GM12891 (cell line): ENCODE measurements at places on chromosomes 4 and X.

DNA sequence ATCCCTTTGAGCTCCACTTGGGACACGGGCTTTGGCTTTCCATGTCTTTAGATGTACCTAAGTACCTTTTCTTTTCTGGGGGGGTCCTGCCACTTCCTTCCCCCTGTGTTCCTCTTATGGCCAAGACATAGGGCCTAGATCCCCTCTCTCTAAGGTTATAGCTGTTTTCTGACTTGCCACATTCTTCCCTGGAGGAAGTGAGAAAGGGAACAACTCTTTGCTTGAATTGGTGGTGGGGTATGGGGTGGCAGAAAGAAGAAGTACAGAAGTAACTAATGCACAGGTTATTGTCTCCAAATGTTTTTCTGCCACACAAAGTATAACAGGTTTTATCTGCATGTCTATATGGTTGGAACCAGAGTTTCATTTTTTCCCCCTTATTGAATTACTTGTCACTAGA is 29.7 kb upstream of the DIPK2B start:
- no peak for DNase-seq

DNA sequence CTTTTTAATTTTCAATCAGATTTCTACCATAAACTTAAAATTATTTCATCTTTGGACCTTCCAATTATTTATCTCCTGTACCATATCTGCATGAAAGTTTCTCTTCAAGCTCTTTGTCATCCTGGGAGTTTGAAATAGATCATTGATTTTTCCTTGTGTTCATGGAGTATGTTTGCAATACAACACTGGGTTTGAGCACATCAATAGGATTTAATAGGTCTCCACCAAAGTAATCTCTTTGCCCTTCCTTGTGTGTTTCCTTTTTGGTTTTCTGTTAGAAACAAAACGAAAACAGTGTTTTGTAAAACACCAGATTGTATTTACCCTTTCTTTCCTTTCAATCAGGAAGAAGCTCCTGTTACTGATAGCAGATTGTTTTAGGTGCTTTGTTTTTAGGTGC is 11.9 kb downstream of the FMR1 start:
- no peak for DNase-seq

- no peak for DNase-seq
Measured at GRCh38 chr4:83149865-83150652, 35.5 kb upstream of the PLAC8 start.

DNA sequence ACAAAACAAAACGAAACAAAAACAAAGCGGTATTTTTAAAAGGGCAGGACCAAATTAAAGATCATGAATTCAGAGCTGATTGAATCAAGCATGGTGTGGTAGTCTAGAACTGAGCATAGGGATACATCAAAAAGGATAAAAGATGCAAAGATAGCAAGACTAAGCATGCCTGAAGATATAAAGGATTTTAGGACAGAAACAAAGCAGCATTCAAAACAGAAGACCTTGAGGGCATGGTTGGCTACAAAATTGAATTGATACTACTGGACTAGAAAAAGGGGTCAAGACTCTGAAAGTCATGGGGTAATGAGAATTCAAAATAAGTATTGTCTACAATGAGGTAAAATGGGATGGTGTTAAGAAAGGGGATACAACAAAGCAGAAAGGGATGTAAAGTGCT is 41.6 kb downstream of the RAB33A start:
- DNase-seq, result no peak

GRCh38 chr4:108352664-108353308 is 184.1 kb upstream of the LEF1 start:
- no peak for DNase-seq

GRCh38 chr4:2006956-2007653 is 1.7 kb downstream of the NELFA start:
- no peak for DNase-seq

GRCh38 chr4:81757691-81758090 is 286.0 kb upstream of the RASGEF1B start:
- DNase-seq, result no peak

DNA sequence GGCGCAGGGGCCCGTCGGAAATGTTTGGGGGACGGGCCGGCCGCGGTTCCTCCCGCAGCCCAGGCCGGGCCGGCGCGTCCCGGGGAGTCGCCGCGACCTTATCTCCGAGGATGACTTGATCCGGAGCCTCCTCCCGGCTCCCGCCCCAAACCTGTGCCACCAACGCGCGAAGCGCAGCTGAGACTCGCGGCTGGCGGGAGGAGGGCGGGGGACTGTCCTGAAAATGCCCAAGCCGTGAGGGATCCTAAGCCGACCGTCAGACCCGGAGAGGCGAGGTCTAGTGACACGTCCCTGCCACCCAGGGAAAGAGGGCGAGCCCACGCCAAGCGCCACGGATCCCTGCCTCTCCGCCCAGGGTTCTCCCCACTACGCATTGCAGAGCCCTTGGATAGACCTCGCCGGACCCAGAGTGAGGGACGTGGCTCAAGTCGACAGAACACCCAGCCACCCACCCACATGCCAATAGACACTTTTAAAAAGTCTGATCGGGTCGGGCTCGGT is 26.9 kb downstream of the UTP14A start:
- no peak for DNase-seq

- no peak for DNase-seq
Measured at GRCh38 chrX:136255541-136255940, 4.3 kb upstream of the MAP7D3 start.

- DNase-seq, result no peak
Measured at GRCh38 chr4:118740869-118741268, 55.7 kb downstream of the METTL14 start.

DNA sequence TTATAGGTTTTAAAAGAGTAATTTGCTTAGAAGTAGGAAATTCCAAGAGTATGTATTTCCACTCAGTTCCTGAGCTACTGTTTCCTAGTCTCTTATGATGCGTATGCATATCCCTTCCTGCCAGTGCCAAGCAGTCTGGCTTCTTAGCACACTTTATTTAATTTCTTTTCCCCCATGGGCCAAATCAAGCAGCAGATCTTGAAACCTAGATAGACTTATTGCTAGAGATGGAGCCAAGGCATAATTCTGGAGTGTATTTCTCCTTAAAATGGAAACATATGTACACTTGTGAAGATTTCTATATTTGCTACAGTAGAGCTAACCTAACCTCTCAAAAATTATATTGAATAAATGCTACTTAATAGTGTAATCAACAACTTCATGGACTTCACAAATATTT is 2337.6 kb downstream of the PCDH7 start:
- no peak for DNase-seq

DNA sequence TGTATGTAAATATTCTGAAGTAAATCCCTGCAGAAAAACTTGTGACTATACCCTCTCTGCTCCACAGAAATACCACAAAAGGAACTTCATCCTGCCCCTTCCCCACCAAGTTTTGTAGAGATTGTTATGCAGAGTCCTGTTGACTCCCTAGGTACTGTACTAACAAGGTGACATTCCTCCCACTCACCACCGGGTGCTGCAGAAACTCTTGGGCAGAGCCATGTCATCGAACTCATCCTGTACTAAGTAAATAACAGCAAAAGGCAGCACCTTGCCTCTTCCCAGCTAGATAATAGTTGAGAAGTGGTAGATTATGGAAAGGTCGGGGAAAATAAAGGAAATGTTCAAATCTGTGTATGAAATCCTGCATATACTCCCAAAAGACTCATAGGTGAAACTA is 233.3 kb downstream of the STPG2 start:
- DNase-seq, result no peak

GRCh38 chr4:6109842-6110560 is 90.3 kb downstream of the JAKMIP1 start:
- no peak for DNase-seq

GRCh38 chr4:164779811-164780216 is 25.9 kb downstream of the SMIM31 start:
- DNase-seq, result peak; percentile 13

DNA sequence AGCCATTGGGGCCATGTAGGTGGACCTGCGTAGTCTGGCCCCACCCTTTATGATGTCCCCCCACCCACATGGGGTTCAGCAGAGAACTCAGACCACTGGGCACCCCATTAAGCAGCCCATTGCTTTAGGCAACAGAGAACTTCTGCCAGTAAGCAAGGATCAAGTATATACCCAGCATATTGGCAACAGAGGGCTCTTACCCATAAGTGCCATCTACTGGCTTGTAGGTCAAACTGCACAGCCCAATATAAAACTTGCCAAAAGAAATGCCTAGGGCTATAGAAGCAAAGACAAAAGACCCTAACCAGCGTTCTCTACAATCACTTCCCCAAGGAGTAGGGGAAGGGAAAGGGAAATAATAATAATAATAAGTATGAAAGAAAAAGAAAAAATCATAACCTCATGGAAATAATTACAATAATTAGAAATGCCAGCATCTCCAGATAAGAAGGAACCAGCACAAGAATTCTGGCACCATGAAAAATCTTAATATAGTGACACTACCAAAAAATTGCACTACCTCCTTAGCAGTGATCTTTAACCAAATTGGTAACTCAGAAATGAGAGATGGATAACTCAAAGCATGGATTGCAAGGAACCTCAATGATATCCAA is 1090.7 kb downstream of the FAT4 start:
- DNase-seq, result no peak

DNA sequence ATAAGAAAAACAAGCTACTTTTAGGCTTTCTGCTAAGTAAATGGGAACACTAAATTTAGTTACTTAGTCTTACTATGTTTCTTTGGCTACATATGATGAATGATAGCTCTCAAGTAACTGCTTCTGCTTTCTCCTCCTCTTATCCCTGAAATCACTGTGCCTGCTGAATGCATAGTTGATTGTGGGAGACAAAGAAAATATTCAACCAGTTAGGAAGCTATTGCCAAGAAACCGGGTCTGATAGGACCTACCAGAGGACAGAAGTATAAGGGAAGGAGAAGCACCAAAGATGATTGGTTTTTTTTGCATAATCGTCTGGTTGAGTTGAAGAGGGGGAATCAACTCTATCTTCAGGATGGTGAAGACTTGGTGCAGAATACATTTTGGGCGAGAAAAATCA is 28.0 kb upstream of the NDUFC1 start:
- DNase-seq, result no peak

DNA sequence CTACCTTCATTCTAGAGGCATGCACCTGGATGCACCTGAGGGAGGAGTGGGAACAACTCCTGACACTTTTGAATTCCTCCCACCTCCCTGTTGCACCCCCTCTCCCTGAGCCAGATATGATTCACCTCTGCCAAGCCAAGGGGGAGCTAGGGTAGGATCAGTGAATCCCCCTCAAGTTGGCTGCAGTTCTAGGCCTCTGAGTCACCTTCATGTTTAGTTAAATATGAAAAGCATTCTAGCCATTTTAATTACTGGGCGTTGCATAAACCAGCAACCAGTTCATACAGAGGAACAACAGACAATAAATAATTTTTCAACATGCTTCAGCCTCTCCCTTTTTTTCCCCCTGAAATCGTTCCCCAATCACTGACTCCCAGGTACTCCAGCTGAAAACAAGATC is 1440.2 kb downstream of the ADGRL3 start:
- DNase-seq, result no peak

GRCh38 chr4:150418757-150419410 is 163.1 kb upstream of the MAB21L2 start:
- no peak for DNase-seq

DNA sequence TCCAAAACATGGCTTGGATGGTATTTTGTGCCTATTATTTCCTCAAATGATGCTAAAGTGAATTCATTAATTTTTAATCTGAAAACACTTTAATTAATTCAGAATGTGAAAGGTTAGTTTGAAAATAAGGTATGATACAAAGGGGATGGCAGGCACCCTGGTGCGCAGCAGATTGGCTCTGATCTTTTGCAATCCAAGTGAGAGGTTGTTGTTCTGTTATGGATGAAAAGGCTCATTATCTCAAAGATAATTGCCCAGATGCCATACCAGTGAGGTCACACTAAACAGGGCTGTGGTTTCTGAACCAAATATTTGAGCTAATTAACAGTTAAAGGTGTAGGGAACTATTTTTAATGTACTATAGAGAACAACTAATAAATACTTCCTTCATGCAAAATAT is 504.9 kb downstream of the RAPGEF2 start:
- no peak for DNase-seq

DNA sequence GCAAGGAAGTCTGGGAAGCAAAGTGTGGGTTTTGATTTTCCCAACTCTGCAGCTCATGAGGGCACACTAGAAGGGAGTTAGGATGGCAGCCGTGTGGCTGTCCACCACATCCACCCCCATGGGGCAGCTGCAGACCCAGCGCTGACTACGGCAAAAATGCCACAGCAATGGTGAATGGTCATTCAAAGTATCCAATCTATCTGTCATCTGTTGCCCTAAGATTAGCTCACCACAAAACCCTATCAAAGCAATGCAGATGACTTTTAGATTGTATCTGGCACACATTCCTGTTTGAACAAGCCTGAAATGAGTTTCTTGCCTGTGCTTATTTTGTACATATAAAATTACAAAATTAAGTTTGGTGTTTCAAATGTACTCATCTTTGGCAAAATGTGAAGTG is 29.7 kb upstream of the HPSE start:
- no peak for DNase-seq

GRCh38 chrX:79721234-79721633 is 293.3 kb upstream of the TBX22 start:
- no peak for DNase-seq

DNA sequence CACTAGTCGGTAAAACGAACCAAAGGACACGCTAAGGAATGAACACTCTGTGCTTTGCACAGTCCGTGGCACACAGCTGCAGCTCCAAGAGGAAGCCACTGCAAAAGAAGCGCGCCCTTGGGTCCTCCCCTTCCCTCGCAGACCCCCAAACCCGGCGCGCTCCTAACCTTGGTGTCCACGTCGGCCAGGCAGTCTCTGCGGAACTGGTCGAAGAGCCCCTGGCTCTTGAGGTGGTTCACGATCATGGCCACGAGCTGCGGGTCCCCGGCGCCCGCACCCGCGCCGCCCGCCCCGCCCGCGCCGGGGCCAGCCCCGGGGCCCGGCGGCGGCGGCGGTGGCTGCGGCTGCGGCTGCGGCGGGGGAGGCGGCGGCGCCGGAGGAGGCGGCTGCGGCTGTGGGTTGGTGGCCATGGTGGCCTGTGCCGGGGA is 333 bp downstream of the BOD1L1 start:
- peak; percentile 17 for DNase-seq

- DNase-seq, result no peak
Measured at GRCh38 chrX:48908600-48908999, 2.8 kb downstream of the SLC35A2 start.

GRCh38 chr4:149801416-149801815 is 14.2 kb downstream of the IQCM start:
- DNase-seq, result no peak

DNA sequence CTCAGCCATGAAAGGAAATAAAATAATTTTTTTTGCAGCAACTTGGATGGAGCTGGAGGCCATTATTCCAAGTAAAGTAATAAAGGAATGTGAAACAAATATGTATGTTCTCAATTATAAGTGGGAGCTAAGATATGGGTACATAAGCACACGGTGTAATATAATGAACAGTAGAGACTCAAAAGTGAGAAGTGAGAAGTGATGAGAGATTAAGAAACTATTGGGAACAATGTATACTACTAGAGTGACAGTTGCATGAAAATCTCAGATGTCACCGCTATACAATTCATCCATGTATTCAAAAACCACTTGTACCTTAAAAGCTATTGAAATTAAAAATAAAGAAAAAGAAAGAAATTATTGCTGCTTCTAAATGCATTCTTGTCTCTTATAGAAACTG is 182.9 kb upstream of the TACR3 start:
- DNase-seq, result no peak
